ENCODE measurements at places on chromosomes 13 and 19. TPM values are rescaled to one million over a fixed set of nuclear protein-coding genes. Genes with fewer than 3 reads are reported as not detected.
A peak's percentile ranks its signal among the peaks of the same experiment; 100 is the strongest.

DNA sequence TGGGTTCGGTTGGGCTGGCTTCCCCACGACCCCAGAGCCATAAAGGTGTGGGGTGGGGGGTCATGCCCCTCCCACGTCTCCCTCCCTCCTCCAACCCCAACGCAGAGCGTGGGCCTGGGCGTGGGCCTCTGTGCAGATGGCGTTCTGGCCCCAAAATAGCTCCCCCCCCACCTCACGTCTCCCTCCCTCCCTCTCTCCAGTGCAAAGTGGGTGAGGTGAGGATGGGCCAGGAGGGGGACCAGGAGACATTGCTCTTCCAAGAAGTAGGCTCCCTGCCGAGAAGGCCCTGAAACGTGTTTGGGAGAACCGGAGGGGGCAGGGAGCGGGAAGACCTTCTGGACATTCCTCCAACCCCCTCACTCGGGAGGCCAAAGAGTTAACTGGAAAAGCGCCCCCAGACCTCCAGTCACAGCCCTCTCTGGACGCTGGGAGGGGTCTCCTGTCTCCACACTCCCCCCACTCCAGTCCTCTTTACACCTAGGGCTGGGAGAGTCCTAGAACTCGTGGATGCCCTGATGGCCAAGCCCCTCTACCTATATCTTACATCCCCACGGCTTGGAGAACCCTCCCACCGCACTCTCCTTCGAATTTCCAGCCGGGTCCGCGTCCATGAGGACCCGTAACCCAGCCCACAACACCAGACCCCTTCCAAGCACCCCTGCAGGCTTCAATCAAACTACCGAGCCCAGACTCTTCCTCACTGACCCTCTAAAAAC is 855 bp downstream of the UNC13A start:
- peaks cover 12% of the 10 kb centered on the region for H3K4me1 ChIP-seq
- peaks cover 61% of the 10 kb centered on the region for H3K27me3 ChIP-seq
- H3K27ac ChIP-seq = no peak overlapping the region
- DNase-seq = no peak

- peak overlapping the region; percentile 92 for H3K4me3 ChIP-seq
- no peak for DNase-seq
- peaks cover 8% of the 10 kb centered on the region for H3K27me3 ChIP-seq
- peaks cover 18% of the 10 kb centered on the region for H3K4me1 ChIP-seq
- no peaks in the 10 kb centered on the region for H3K36me3 ChIP-seq
- peak overlapping the region; percentile 83 for H3K27ac ChIP-seq
These were observed 16.2 kb upstream of the AP1M2 start for GRCh38 chr19:10603084-10603872.

The SMAD9 gene
- 2.6 TPM for total RNA-seq

DNA sequence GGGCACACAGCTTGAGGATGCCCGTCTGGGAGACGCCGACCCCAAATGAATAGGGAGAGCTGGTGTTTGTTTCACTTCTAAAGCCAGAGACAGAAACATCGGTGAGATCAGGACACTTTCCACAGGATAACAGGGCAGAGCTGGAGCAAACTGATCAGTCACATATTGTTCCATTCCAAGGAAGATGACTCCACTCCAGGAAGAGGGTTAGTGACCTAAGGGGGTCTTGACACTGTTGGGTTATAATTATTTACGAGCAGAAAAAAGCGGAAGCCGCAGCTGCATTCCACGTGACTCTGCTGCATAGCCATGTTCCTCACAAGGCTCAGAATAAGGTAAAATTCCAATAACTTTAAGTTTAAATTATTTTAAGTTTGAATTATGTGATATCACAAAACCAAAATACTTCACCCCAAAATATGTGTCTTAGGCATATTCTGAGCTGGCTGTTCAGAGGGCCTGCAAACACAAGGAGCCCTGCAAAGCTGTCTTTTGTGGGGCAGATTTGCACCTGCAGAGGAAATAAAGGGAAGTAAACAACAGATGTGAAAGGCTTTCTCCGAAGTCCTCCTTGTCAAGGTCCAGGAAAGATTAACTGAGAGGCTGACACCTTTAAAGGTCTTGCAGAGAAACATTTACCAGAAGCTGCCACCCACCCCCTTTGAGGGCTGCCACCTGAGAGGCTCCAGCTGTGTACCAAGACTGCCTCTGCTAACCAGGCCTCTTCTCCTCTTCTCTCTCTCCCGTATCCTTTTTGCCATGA is 819.2 kb downstream of the UQCRFS1 start:
- H3K27me3 ChIP-seq = peaks cover 7% of the 10 kb centered on the region
- H3K27ac ChIP-seq = peak overlapping the region; percentile 7
- H3K4me1 ChIP-seq = peaks cover 19% of the 10 kb centered on the region
- no peak for DNase-seq
- H3K4me3 ChIP-seq = no peak overlapping the region
